Right ventricle myocardium inferior (tissue), 1 donor: ENCODE measurements at places on chromosomes 4 and X.

GRCh38 chr4:17491196-17491595, 20.7 kb downstream of the QDPR start:
- DNase-seq = no peak

DNA sequence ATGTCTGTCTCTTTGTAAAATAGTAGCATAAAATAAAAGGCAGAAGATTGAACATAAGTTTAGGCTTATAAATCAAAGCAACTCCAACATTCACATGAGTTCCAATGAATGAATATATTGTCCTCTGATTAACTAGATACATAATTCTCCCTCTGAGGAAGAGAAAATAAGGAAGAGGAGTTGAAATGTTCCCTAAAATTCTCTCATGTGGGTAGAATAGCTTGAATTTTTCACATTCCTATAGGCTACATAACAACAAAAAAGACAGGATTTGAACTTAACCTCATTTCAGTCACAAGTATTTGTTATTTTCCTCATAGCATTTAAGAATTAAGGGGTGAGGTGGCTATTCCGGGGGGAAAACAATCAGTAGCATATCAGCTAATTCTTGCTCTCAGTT, 462.4 kb upstream of the NDST4 start:
- no peak for DNase-seq

GRCh38 chrX:76148753-76149152, 24.1 kb upstream of the PBDC1 start:
- DNase-seq = no peak

- DNase-seq = peak; percentile 64
These were observed 525 bp upstream of the CISD2 start for GRCh38 chr4:102868153-102868780.

GRCh38 chrX:77450415-77450814, 3.2 kb downstream of the FGF16 start:
- DNase-seq = no peak

DNA sequence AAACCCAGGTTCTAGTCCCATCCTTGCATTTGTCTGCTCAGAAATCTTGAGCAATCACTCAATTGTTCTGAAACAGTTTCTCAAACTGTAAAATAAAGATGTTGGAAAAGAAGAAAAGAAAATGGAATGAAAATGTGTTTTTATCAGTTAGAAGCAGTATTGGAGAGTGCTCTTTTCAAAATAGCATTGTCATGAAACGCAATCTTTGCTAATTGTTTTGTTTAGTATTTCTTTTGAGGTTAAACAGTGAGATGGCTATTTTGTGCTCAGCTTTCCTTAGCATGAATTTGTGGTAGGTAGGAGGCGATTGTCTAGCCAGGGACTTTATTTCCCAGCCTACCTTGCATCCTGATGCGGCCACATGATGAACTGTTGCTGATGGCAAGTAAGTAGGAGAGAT, 10.6 kb upstream of the HPF1 start:
- no peak for DNase-seq
